ENCODE measurements at places on chromosomes 5 and 9.

DNA sequence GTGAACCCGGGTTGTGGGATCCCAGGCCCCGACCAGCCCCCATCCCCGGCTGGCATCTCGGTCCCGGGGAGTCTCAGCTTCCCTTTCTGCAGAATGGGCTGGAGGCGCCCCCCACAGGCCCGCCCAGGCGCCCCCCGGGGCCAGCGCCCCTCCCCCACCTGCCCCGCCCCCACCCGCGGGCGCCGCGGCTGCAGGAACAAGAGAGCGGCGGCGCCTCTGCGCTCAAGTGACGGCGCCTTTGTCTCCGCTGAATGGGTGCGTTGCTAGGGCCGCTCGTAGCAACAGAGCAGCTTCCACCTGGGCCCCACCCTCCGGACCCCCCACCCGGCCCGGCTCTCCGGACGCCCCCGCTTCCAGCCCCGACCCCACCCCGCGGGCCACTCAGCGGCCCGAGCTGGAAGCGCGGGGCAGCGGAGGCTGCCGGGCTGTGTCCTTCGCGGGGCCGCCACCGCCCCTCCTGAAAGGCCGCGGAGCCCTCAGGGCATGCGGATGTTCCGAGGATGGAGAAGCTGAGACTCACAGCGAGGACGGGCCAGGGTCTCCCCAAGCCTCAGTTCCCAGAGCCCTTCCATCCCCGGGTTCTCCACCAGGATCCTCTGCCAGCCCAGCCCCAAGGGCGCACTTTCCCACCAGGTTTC, 27.5 kb downstream of the ADGRD2 start:
- no peak for DNase-seq

DNA sequence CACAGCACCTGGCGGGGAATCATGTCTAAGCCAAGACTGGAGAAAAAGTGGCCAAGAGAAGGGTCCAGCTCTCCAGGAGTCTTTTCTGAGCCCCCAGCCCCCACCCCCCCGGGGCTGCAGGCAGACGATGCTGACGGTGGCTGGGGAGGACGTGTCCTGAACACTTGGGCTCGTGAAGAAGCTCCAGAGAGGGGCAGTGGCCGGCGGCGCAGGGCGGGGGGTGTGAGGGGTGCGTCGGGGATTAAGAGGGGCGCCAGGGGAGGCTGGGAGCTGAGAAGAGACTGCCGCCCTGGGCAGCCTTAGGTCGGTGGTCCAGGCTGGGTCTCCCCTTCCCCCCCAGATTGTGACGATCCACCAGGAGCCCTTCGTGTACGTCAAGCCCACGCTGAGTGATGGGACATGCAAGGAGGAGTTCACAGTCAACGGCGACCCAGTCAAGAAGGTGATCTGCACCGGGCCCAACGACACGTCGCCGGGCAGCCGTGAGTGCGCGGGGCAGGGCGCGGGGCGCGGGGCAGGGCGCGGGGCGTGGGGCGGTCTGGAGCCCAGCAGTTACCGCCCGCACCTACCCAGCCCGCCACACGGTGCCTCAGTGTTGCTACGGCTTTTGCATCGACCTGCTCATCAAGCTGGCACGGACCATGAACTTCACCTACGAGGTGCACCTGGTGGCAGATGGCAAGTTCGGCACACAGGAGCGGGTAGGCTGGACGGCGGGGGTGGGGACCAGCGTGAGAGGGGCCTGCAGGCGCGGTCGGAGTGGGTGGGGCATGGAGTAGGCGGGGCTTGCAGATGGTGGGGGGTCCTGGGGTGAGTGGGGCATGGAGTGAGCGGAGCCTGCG, 8.9 kb downstream of the LRRC26 start:
- no peak for DNase-seq

DNA sequence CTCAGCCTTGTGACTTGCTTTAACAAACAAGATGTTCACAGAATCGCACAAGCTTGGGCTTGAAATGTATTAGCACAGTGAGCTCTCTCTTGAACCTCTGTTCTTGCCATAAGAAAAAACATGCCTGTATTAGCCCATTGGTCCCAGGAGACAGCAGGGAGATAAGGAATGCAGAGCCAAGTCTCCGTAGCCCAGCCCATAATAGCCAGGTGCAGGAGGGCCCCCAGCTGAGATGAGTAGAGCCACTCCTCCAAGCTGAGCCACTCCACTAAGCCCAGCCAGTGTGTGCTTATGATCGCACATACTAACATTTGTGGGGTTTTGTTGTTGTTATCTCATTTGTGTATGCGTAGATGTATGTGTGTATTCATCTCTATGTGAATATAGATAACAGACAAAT, 21.6 kb upstream of the SVEP1 start:
- DNase-seq = no peak

DNA sequence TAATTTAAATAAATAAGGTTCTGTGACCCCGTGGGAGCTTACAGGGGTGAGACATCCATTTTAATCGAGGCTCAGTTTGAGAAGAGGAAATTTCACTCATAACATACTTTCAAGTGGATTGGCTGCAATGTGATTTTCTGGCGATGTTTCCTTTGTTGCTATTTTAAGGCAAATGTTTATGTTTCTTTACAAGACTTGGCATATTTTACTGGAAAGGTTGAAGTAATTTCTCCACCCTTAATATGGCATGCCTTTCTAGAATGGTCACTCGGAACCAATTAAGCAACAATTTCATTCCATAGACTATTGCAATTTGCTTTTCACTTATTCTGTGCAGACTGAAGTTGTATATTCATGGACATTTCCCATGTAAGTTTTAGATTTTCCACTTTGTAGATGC, 438.0 kb upstream of the WWC1 start:
- DNase-seq = no peak

DNA sequence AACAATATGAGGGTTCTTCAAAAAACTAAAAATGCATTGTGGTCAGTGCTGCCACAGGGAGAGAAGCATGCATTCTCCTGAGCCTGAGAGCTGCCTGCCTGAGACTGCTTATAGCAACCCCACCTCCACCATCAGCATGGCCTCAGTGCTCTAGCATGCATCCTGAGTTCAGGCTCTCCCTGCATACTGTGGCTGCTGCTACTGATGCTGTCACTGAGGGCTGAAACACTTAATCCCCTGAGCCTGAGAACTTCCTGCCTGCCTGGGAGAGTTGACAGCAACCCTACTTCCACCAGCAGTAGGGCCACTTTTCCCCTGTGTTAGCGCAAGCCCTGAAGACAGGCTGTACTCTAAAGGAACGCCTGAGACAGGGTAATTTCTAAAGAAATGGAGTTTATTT, 206.0 kb downstream of the FBXO4 start:
- DNase-seq = no peak

DNA sequence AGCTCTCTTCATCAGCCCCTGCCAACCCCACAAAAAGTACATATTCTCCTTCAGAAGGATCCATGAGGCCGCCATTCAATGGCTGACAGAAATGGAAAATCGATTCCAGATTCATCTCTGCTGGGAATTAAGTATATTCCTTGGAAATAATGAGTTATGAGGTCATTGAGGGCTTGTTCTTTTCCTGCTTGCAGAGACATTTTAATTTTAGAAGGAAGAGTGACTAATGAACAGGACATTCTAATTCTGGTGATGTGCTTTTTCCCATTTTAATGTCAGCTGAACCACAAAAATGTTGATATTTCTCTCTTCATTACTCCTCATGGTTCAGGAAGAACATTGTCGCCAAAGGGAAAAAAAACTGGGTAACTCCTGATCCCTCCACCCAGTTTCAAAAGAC, 314.0 kb downstream of the PIK3R1 start:
- DNase-seq = no peak

DNA sequence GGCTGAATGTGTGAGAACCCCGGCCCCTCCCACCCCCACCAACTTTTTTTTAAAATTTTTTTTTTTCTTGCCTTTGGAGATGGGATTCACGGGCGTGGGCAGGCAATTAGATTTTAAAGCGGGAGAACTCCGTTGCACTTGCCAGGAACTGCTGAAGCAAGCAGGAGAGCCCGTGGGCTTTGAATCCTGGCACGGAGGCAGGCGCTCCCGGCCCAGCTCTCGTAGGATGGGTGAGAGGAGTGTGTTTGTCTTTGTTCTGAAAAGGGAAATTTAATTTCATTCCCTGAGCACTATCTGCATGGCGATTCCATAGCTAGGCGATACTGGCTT, 54.3 kb upstream of the BOD1 start:
- no peak for DNase-seq

- DNase-seq = no peak
Observed at GRCh38 chr5:4873652-4874051, 266.5 kb upstream of the ADAMTS16 start.

GRCh38 chr9:136910901-136911245, 24.6 kb downstream of the TRAF2 start:
- no peak for DNase-seq

GRCh38 chr9:115042781-115043509, 75.0 kb downstream of the TNC start:
- DNase-seq = no peak
